ENCODE measurements at places on chromosomes 6 and 20. TPM values are rescaled to one million over a fixed set of nuclear protein-coding genes. Genes with fewer than 3 reads are reported as not detected.

NPEPL1 gene
- 47.1 TPM for total RNA-seq

GRCh38 chr20:44541992-44542391, 20.1 kb upstream of the SERINC3 start:
- H3K27me3 ChIP-seq, result no peaks in the 10 kb centered on the region
- H3K27ac ChIP-seq, result no peak overlapping the region
- DNase-seq, result no peak
- no peak overlapping the region for H3K4me3 ChIP-seq

SLC52A3 gene
- 1.5 TPM for total RNA-seq

MEP1A gene
- total RNA-seq, result not detected

PDYN gene
- total RNA-seq, result not detected

DNA sequence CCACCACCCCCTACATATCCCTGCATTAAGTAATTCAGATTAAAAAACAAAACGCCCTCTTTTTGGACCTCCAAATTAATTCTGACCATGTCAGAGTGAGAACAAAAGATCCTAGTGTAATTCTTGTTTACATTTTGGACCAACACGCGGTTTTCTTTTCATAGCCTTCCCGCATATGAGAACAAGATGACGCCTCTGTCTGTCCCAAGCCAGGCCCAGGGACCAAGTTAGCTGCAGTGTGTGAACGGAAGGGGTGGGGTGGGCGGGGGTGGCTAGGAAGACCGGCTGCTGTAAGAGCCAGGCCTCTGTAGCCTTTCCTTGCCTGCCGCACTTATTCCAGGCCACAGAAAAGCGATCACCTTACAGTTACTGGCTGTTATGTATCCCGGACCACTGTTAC, 68.0 kb downstream of the PLCG1 start:
- H3K27ac ChIP-seq, result no peak overlapping the region
- peaks cover 11% of the 10 kb centered on the region for H3K36me3 ChIP-seq
- no peaks in the 10 kb centered on the region for H3K4me1 ChIP-seq
- H3K27me3 ChIP-seq, result no peaks in the 10 kb centered on the region
- no peak overlapping the region for H3K4me3 ChIP-seq

PACSIN1 gene
- 0.14 TPM for total RNA-seq

CLPSL1 gene
- not detected for total RNA-seq

DNA sequence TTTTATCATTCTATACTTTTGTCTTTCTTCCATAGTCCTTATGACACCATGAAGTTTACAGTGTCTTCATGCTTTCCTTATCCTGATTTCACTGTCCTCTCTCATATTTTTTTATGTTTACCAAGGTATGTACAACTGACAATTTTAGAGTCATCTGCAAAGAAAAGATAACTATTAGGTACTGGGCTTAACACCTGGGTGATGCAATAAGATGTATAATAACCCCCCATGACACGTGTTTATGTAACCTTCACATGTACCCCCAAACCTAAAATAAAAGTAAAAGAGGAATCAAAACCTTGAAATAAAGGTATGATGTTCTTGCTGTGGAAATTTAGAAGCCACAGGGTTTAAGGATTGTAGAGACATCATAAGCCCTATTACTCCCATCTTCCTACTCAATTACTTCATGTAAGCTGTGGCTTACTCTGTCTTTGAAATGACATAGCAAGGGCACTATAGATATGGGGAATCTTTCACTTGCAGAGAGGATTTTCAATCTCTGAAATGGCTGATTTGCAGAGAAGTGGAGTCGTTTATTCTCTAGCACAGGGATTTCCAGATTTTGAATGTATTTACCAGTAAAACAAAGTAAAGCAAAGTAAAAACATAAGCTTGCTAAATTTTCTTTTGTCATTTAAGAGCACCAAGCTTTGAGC, 18.9 kb downstream of the OR2W1 start:
- H3K4me3 ChIP-seq, result no peak overlapping the region
- H3K27ac ChIP-seq, result no peak overlapping the region
- DNase-seq, result no peak
- no peaks in the 10 kb centered on the region for H3K36me3 ChIP-seq

GMPR gene
- 62.1 TPM for total RNA-seq

DNA sequence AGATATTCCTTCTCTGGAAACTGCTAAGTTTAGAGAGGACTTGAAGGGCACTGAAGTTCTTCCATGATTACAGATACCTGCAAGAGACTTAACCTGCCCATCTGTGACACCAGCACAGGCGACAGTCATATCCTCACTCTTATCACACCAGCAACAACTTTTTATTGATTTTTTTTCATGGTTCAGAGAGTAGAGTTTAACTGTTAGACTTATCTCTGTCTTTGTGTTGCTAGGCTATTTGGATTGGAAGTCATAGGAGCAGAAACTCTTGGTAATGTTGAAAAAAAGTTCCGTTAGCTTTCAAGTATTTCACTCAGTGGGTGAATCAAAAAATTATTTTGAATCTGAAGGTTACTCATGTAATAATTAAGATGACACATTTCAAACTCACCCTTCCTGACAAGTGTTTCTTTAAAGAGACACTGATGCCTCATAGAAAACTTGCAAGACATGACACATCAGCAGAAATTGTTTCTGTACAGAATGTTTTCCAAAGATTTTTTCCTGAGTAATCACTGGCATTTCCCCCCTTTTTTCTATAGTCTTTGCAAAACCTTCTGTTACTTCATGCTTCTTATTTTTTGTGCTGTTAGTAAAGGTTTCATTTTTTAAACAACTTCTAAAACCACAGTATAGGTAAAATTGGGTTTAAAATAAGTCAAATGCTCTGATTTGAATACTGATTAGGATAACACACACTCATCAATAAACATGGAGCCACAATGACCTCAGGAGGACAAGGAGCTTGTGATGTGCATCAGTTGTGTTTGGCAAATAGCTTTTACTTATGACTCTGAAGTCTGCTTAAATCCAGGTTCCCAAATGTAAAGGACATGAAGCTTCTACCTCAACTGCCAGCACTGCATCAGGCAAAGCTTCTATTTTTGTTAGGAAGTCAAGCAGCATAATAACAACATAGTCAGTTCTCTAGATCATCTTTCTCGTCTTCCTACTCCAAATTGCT, 252.9 kb upstream of the MAN1A1 start:
- H3K36me3 ChIP-seq, result no peaks in the 10 kb centered on the region
- DNase-seq, result no peak
- H3K27ac ChIP-seq, result no peak overlapping the region
- H3K4me3 ChIP-seq, result no peak overlapping the region
- no peaks in the 10 kb centered on the region for H3K4me1 ChIP-seq

GRCh38 chr20:52738081-52738480, 234.1 kb upstream of the TSHZ2 start:
- no peak overlapping the region for H3K27ac ChIP-seq
- no peak for DNase-seq
- no peaks in the 10 kb centered on the region for H3K27me3 ChIP-seq
- no peaks in the 10 kb centered on the region for H3K4me1 ChIP-seq
- no peaks in the 10 kb centered on the region for H3K36me3 ChIP-seq

DNA sequence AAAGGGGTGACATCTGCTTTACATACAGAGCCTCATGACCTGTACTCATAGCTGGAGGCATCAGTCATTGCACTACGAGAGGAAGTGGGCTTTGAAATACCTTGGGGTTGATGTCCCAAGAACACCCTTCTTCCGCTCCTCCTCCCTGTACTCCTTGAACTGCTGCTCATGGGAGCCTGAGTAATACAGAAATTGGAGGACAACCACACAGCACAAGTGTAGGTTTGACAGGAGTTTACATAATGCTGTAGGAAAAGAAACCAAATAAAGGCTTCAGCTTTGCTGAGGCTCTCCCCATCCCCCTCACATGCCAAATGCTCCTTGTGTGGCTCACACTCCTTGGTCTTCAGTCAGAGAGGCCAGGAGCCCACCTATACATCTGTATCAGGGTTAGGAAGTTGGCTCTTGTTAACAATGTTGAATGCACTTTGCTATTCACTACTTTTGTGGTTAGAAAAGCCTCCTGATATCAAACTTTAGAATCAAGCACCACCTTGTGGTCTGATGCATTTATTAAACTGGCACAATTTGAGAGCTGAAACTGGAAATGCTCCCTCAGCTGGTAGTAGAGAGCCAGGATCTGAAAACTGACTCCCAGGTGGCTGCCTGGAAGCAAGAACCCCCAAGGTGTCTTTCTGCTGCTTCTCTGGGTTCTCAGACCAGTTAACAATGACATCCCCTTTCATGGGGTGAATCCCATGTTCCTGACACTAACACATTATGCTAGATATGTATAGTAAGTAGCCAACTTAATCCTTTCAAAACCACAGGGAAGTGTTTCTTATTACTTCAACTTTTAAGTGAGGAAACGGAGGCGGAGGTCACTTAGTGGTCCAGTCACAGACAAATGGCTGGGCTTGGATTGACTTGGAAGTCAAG, 56.2 kb upstream of the EDN1 start:
- no peak overlapping the region for H3K4me3 ChIP-seq
- DNase-seq, result no peak
- H3K27me3 ChIP-seq, result no peaks in the 10 kb centered on the region
- H3K27ac ChIP-seq, result no peak overlapping the region
- no peaks in the 10 kb centered on the region for H3K36me3 ChIP-seq
- H3K4me1 ChIP-seq, result no peaks in the 10 kb centered on the region

DNA sequence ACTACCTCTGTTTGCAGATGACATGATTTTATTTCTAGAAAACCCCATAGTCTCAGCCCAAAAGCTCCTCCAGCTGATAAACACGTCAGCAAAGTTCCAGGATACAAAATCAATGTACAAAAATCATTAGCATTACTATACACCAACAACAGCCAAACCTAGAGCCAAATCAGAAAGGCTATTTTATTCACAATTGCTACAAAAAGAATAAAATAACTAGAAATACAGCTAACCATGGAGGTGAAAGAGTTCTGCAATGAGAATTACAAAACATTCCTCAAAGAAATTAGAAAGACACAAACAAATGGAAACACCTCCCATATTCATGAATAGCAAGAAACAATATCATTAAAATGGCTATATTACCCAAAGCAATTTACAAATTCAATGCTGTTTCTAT, 65.6 kb upstream of the HTR1E start:
- no peaks in the 10 kb centered on the region for H3K27me3 ChIP-seq
- no peak for DNase-seq
- no peaks in the 10 kb centered on the region for H3K4me1 ChIP-seq

CALHM5 gene
- total RNA-seq, result 14.0 TPM

SPATA2 gene
- 3.9 TPM for total RNA-seq

DNAH8 gene
- 0.14 TPM for total RNA-seq

All from thoracic aorta (tissue), 2 donors.